ENCODE measurements at places on chromosomes 16 and 17.
A peak's percentile ranks its signal among the peaks of the same experiment; 100 is the strongest.

- DNase-seq: no peak
These were observed 242.6 kb downstream of the XYLT1 start for GRCh38 chr16:17228048-17228707.

GRCh38 chr17:80395402-80396151 is 19.4 kb upstream of the ENDOV start:
- peak; percentile 3 for DNase-seq

DNA sequence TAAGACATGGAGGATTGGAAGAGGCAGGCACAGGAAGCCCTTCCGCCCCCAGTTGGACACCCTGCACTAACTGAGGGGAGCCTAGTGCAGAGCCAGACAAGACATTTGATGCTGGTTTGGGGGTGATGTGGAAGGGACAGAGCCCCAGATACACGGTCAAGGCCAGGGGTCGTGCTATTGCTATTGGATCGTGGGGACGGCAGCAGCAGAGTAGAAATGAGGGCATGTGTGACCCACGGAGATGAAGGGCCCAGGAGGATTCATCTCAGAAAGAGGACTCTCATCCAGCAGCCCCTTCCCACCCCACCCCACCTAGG is 2.0 kb upstream of the VAMP2 start:
- DNase-seq: no peak

GRCh38 chr16:16041196-16041892 is 91.9 kb downstream of the ABCC1 start:
- no peak for DNase-seq

- DNase-seq: no peak
These were observed 54.6 kb upstream of the TBX2 start for GRCh38 chr17:61345061-61345460.

- no peak for DNase-seq
These were observed 1.3 kb upstream of the HOXB4 start for GRCh38 chr17:48579471-48579759.

DNA sequence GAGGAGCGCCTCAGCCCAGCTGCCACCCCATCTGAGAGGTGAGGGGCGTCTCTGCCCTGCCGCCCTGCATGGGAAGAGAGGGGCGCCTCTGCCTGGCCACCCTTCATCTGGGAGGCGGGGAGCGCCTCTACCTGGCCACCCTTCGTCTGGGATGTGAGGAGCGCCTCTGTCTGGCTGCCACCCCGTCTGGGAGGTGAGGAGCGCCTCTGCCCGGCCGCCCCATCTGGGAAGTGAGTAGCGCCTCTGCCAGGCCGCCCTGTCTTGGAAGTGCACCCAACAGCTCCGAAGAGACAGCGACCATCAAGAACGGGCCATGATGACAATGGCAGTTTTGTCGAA is 114.4 kb upstream of the CES5A start:
- no peak for DNase-seq

- DNase-seq: no peak
These were observed 69.0 kb upstream of the NLK start for GRCh38 chr17:27973258-27974044.

DNA sequence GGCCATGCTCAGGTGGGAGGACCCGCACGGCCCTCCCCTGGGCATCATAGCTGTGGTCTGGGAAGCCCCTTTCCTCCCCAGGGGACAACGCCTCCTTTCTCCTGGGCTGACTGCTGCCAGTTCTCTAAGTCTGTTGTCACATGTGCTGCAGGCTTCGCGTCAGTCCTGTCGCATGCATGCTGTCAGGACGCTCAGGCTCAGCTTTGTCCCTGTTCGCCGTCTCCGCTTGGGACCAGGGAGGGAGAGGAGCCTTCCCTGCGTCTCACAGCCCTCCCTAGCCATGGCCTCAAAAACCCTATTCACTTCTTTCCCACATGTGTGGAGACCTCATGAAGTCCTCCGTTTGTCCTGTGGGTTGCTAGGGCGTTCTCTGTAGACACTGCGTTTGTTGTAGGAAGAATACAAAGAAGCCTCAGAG is 21.4 kb downstream of the LDHD start:
- no peak for DNase-seq

GRCh38 chr17:1870592-1870991 is 40.8 kb downstream of the RPA1 start:
- no peak for DNase-seq

GRCh38 chr16:23567602-23568001 is 10.1 kb downstream of the UBFD1 start:
- DNase-seq: no peak

GRCh38 chr17:73519714-73520368 is 124.4 kb downstream of the SDK2 start:
- no peak for DNase-seq

GRCh38 chr16:10242916-10243315 is 60.7 kb upstream of the GRIN2A start:
- peak; percentile 0 for DNase-seq

- DNase-seq: no peak
These were observed 27.6 kb downstream of the RAI1 start for GRCh38 chr17:17708816-17709215.

DNA sequence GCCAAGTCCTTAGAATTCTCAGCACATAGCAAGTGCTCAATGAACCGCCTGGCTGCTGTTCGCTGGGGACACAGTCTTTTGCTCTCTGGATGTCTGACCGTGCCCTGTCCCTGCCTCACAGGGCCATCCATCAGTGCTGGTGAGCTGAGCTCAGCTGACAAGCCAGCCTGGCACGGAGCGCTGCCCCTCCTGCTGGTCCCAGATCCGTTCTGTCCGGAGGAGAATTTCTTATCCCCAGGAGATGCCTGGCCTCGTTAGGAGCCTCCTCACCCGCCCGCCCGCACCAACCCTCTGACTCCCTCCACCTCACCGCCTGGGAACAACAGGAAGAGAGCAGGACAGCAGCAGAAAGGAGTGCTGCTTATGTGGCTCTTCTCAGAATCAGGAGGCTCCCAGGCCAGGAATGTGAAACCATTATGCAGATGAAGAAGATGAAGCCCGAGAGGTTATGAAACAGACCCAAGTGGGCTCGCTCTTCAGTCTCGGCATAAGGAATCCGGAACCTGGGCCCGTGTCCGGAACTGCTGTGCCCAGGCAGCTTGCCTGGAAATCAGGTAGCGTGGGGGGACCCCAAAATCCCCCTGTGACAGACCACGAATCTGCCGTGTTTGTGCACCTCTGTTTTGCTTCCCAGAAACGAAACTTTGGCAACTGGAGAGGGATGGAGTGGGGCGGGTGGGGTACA is 28.8 kb upstream of the RMI2 start:
- no peak for DNase-seq

DNA sequence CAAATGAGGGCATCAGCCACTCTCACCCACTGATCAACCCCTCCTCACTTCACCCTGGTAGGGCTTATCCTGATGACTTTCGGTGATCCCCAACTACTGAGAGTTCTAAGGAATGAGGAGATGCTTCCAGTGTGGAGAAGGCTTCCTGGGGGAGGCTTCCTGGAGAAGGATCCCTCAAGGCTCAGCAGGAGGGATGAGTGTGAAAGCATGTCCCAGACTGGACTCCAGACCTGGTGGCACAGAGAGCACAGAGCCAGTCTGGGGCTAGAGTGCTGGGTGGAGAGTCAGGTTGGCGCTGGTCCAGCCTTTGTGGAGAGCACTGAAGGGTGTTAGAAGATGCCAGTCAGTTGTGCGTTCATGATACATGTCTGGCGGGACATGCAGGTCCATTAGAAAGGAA is 53.7 kb downstream of the PLD6 start:
- no peak for DNase-seq

GRCh38 chr16:22423716-22424115 is 49.3 kb upstream of the CDR2 start:
- no peak for DNase-seq

- DNase-seq: no peak
These were observed 34.8 kb downstream of the PEMT start for GRCh38 chr17:17556671-17557070.

DNA sequence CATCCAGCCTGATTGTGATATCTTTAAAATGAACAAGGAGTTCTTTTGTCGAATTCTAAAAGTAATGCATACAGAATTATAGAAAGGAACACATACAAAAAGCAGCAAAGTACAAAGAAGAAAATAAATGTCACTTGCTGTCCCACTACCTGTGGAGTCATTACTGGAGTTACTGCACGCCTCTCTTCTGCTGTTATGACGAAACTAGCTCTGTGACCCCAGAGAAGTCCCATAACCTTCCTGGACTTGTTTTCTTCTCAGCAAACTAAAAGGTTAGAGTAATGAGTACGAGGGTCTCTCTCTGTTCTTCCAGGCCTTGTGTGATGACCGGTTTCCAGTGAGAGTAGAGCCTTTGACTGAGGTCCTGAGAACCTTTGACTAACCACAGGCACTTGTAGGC is 26.9 kb downstream of the BANP start:
- no peak for DNase-seq

GRCh38 chr17:73795730-73796129 is 151.5 kb upstream of the SDK2 start:
- DNase-seq: no peak

GRCh38 chr17:66727634-66728570 is 107.0 kb upstream of the CACNG5 start:
- peak; percentile 41 for DNase-seq

- DNase-seq: no peak
These were observed 205.6 kb downstream of the FOXL1 start for GRCh38 chr16:86783636-86784626.

DNA sequence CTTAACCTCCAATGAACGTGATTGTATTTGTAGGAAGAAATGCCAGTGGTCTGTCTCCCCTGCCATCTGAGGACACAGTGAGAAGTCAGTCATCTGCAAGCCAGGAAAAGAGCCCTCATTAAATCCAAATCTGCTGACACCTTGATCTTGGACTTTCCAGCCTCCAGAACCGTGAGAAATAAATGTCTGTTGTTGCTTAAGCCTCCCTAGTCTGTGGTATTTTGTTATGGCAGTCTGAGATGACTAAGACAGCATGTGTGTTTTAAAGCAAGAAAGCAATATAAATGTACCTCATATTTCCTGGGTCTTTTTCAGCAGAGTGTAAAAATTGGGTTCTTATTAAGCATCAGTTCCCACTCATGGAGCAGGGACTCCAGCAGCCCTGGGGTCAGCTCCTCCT is 177.9 kb upstream of the NLRP1 start:
- no peak for DNase-seq

- DNase-seq: no peak
These were observed 21.4 kb downstream of the KCNJ12 start for GRCh38 chr17:21397341-21398190.

DNA sequence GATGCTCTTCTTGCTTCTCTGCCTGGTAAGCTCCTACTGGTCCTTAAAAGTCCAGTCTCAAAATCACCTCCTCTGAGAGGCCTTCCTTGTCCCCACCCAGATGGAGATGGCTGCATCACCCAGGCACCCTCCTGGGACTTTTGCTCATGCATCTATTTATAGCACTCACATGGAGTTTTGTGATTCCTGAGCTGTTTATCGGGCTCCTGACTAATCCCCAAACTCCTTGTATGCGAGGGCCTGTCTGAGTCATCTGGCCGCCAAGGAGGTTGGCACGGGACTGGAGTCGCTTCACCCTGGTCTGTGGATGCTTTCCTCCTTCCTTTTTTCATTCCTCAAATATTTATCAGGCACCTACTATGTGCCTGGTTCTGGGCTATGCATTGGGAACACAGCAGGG is 2.3 kb upstream of the MAP2K3 start:
- DNase-seq: peak; percentile 48

- no peak for DNase-seq
These were observed 202.8 kb upstream of the CACNG3 start for GRCh38 chr16:24053099-24053946.

- DNase-seq: no peak
These were observed 10.9 kb downstream of the NHERF1 start for GRCh38 chr17:74759243-74759801.

DNA sequence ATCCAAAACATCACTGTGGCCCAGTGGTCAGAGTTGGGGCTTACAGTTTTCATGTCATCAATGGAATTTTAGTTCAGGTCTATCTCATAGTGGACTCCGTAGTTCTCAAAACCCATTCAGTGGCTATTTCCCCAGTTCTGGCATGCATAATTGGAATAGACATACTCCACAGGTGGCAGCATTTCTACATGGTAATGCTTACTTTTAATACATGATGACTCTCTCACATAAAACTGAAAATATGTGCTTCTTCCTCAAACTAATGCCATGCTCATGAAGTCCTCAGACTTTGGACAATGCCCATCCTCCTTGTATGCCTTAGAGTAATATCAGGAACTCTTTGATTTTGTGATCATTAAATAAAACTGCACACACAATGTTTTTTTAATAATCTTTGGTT is 857.4 kb upstream of the GOT2 start:
- no peak for DNase-seq

DNA sequence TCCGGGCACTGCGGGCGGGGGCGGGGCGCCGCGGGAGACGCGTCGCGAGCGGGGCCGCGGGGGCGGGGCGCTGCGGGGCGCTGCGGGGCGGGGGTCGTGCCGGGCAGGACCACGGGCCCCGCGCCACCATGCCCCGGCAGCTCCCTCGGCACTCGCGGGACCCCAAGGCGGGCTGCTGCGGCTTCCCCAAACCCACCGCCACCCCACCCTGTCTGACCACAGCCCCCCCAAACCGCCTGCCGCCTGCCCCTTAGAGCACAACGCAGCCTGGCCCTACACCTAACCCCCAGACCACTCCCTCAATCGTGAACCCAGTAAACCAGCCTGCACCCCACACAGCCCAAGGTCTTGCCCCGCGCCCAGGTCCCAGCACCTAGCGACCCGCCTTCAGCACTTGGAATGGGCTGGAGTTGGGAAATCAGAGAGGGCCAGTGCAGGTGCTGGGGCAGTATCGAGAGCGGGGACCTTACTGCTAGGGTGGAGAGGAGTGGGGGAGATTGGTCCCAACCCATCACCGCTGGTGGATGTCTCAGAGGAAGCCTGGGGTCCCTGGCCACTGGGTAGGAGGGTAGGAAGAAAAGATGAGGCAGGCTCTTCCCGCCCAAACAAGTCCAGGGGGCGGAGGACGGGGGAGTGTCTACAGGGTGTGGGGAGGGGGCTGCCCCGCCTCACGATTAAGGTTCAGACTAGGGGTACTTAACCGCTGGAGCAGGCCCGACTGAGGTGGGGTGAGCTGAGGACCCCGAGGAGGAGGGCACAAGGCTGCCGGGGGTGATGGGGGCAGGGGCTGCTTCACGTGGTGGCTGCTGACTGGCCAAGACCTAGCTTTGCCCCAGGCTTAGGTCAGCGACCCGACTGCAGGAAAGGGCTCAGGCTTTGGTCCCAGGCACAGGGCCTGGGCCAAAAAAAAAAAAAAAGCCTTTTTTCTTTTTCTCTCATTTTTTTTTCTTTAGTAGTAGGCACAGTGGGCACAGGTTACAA is 539 bp upstream of the VAMP2 start:
- DNase-seq: no peak

- DNase-seq: no peak
These were observed 22.9 kb downstream of the CDH11 start for GRCh38 chr16:65098916-65099315.

GRCh38 chr17:31554930-31555329 is 163.5 kb downstream of the RAB11FIP4 start:
- DNase-seq: no peak

- no peak for DNase-seq
These were observed 58.4 kb downstream of the NXN start for GRCh38 chr17:921161-921560.

- DNase-seq: no peak
These were observed 18.7 kb downstream of the TNS4 start for GRCh38 chr17:40482722-40483121.

GRCh38 chr17:49610883-49611584 is 35.4 kb downstream of the NXPH3 start:
- DNase-seq: no peak
